Myometrial cell (primary cell): ENCODE measurements at places on chromosomes 13 and 19. TPM values are rescaled to one million over a fixed set of nuclear protein-coding genes. Genes with fewer than 3 reads are reported as not detected.

Gene KRTDAP
- total RNA-seq: not detected in 2 replicates

Gene ZNF578
- total RNA-seq: 0.58 and 1.6 TPM in 2 replicates

Gene KLK13
- total RNA-seq: not detected in 2 replicates

Gene CYP4F2
- total RNA-seq: not detected in 2 replicates

Gene LRRC63
- total RNA-seq: not detected in 2 replicates

Gene VPS36
- total RNA-seq: 22.7 and 33.4 TPM in 2 replicates

Gene FLT3LG
- 6.2 and 10.1 TPM in 2 replicates for total RNA-seq

Gene GPR12
- total RNA-seq: not detected in 2 replicates

Gene FGF14
- 1.2 and 1.9 TPM in 2 replicates for total RNA-seq

Gene ZNF492
- 0.35 TPM in 1 of 2 replicates, not detected in the other for total RNA-seq

Gene FAM83E
- not detected in 2 replicates for total RNA-seq

Gene KLHL1
- total RNA-seq: not detected in 2 replicates

Gene GADD45B
- total RNA-seq: 57.9 and 60.4 TPM in 2 replicates

Gene CD209
- total RNA-seq: not detected in 2 replicates
